ENCODE measurements at places on chromosomes 1 and 21.

GRCh38 chr1:12343823-12344487 is 114.1 kb downstream of the VPS13D start:
- DNase-seq: no peak

DNA sequence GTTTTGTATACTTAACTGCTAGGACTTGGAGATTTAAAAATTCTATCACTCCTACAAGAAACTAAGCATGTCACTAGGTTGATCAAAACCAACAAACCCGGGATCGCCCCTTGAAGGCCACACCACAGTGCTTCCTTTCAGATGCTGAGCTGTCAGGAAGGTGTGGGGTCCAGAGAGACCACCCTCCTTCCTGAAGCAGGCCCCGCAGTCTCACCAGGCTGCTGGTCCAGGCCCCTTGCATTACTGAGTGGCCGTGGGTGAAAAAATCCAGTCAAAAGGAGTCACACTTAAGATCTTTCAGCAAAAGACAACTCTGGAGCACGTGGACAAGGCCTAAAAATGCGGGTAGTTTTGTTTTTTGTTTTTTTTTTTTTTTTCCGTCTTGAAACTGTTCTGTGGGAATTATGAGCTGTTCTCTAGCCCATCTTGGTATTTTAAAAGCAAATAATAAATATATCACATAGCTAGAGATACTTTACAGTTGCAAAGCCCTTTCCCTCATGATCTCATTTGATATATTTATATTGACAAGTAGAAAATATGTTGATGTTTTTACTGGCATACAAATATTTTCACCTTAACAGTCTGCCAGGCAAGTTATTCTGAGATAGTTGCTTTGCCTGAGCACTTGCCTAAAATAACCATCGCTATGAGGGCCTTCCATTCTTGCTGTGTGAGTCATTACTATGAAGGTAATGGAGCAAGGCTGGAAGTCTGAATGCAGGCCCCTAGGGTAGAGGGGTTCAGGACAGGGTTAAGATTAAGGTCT is 73.1 kb upstream of the EDEM3 start:
- no peak for DNase-seq

DNA sequence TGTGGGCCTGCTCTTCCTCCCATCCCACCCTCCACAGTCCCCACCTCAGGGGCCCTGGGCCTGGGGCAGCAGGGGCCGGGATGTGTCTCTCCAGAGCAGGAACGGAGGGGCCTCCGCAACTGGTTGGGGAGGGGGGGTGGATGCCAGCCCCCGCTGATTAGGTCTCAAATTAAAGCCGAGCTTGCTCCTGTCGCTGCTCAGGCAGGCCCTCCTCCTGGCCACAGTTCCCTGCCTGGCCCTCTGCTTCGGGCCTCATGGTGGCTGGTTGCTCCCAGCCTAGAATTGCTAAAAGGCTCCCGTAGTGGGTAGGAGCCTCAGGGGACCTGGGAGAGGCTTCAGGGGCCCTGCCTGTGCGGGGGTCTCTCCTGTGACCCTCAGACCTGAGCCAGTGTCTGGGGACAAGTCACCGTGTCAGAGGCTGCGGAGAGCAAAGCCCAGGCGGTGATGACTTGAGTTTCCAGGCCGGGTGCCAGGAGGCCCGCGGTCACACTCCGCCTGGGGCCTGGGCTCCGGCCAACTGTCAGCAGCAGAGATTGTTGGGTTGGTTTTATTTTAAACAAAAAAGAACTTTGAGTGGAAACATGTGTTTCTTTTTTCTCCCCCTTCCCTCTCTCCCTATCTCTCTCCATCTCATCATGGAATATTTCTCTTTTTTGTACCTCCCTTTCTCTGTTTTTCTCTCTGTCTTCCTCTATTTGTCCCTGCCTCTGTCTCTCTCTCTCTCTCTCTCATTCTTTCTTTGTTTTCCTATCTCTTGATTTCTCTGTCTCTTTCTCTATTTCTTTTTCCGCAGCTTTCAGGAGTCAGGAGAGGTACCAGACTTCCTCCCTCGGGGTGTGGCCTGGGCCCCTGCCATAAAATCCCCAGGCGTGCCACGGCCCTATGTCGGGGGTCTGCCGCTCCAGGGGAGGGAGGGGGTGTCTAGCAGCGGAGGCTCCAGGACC is 20.0 kb upstream of the EPHA2 start:
- no peak for DNase-seq

GRCh38 chr1:246497331-246497915 is 9.7 kb downstream of the SMYD3 start:
- DNase-seq: peak; percentile 77

GRCh38 chr1:247295274-247295684 is 36.4 kb downstream of the ZNF496 start:
- DNase-seq: no peak

- DNase-seq: no peak
These were observed 42.4 kb upstream of the BACH1 start for GRCh38 chr21:29256126-29256910.

- DNase-seq: no peak
These were observed 6.7 kb upstream of the FNDC5 start for GRCh38 chr1:32877211-32878110.

- no peak for DNase-seq
These were observed 41.6 kb upstream of the SEC16B start for GRCh38 chr1:178011465-178011828.

DNA sequence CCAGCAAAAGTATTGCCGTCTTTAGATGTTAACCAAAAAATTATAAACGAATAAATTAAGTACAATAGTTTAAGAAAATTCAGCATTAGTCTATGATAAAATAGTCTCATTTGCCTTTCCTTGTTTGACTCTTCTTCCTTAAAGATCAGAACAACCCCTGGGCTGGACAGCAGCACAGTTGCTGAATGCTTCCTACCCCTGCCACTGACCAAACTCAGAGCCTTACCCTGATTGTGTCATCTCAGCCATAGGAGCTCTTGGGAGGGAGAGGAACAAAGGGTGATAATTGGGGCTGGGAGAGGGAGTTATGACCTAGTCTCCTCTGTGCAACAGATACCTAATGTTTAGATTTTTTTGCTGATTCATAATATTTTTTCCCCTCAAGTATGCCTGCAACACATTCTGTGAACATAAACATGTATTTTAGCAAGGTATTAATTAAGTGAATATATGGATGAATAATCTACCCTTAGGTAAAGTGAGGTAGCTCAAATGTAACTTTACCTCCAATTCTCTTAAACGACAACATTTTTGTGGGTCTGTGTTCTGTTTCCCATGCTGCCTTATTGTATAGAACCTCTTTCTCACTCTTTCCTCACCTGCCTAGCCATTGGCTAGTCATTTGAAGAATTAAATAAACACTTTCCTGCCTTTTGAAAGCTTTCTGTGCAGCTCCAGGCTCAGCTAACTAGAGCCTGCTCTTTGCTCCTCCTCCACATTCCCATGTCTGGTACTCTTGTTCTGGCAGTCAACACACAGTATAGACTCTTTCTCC is 46.1 kb downstream of the FGGY start:
- DNase-seq: no peak

- no peak for DNase-seq
These were observed 44.2 kb upstream of the PLD5 start for GRCh38 chr1:242568666-242569065.

DNA sequence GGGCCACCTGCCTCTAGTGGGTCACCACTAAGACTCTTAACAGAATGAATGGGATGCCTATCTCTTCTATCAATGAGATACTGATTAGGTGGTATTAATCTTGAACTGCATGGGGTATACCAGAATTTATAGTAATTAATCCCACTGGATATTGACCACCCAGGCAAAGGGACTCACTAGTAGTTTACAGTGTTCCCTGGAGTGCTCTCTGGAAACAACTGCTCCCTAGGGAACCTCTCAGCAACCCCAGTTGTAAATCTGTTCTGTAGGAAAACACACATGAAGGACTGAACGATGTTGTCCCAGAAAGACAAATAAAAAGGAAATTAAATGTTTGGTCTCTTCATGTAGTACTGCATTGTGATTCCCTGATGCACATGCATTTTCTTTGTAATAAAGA is 430.5 kb downstream of the HLX start:
- no peak for DNase-seq

GRCh38 chr1:53046930-53047329 is 15.1 kb upstream of the PODN start:
- DNase-seq: no peak

DNA sequence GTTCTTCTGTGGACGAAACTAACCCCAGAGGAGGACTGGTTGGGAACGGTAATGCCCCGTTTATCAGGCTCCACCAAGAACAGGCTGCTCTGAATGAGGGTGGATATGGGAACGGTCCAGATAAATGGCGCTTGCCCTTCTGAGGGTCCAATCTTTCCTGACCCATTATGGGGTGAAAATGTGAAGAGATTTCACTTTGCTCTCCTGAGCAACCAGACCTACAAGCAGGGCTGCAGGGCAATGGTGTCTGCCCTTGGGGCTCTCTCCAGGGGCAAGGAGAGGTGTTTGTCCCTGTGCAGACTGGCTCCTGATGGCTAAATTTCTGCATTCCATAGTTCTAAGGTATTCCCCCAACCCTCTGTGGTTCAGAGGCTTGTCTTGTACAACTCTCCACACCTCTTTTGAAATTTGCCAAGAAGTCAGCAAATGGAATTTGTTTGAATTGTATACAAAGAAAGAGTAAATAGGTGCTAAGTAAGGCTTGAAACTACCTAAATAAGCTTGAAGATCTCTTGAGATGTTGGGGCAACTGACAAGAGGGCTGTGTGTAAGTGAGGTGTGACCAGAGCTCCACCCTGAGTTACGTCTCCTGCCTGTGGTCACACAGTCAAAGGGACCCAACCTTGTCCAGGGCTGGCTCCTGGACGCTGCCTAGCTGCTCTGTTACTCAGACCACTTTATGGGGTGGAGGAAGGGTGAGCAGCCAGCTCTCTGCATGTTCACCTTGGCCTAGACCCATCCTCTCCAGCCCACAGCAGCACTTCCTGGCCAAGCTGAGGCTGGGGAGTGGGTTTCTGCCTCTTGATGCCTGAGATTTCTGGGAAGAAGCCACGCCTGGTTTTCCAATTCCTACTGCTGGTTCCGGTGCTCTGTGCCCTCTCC is 24.8 kb downstream of the SLC2A1 start:
- DNase-seq: no peak

DNA sequence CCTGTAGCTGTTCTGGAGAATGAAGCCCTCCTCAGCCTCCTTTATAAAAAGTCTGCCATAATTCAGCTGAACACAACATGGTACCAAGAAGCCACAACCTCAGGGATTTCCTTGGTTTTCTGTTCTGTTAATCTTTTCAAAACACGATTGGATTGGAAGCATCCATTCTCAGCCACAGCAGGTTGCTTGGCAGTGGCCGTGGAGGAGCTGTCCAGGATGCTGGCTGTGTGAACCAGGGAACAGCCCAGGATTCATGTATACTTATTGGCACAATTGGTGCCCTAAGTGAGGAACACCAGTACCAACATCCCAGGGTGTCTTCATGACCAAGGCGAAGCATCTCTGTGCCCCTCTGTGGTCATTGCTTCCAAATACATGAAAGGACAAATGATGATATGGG is 393.5 kb downstream of the CAMTA1 start:
- DNase-seq: no peak

DNA sequence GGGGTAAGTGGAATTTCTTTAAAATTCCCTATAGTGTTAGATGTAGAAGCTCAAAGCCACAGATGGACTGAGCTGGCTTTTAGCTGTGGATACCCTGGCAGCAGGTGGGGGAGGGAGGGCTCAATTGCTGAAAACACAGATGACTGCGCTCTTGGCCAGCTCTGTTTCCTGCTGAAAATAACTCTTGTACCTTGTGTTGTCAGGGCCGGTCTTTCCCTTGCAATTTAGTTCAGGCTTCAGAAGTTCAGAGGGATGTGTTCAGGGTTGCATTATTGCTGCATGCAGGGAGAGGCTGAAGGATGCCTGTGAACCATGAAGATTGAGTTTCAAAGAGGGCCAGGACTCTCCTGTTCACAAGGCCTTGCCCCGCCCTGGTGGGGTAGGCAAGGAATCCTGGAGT is 58.1 kb upstream of the GCLM start:
- DNase-seq: no peak

- no peak for DNase-seq
These were observed 1.6 kb downstream of the UBASH3A start for GRCh38 chr21:42405064-42406013.

GRCh38 chr1:89279011-89279466 is 6.4 kb upstream of the GBP5 start:
- no peak for DNase-seq

DNA sequence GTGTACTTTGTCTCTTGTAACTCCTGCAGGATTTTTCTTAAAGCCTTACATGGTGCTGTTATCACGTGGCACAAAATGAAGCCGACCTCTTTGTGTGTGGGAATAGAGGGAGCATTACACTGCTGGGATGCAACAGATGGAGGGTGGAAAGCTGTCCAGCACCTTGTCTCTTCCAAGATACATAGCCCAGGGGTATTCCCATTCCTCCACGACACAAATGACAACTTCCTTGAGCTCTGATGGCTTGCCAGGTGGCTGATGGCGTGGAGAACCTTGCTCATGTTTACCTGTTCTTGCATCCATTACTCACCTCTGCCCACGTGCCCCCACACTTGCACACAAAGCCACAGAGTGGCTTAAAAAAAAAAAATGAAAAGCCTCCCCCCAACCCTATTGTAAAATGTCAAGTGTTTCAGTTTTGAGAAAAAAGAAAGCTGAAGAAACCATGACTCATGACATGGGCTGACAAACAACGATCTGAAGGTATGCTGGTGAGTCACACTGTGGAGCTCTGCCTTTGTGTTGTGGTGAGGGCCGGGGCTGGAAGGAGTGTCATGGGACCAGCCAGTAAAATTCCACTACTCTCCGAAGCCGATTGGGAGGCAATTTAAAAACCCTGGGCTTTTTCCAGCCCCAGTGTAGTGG is 32.0 kb upstream of the ATP5PO start:
- no peak for DNase-seq

DNA sequence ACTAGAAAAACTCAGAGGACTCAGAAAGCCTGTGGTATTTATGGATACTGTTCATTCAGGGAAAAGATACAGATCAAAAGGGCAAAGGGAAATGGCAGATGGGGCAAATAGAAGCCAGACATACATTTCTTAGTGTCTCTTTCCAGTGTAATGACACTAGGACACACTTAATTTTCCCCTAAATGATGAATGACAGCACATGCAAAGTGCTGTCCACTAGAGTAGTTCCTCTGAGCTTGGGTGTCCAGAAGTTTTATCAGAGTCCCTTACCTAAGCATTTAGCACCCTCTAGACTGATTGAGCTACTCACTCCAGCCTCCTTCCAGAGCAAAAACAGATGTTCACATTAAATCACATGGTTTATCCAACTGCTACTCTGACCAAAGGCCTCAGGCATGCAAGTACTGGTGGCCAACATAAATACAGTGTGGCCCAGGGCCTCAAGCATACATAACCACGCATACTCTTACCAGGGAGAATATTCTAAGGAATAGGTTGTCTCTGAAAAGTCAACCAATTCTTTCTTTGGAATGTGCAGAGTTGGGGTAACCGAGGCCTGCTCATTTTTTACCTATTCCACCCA is 166.9 kb downstream of the NCAM2 start:
- no peak for DNase-seq

Data from SK-N-MC (cell line).